Fibroblast of villous mesenchyme (primary cell): ENCODE measurements at places on chromosomes 7 and 10. TPM values are rescaled to one million over a fixed set of nuclear protein-coding genes. Genes with fewer than 3 reads are reported as not detected.
A peak's percentile ranks its signal among the peaks of the same experiment; 100 is the strongest.

- no peak for DNase-seq
Observed at GRCh38 chr10:61688551-61689308, 26.0 kb downstream of the CABCOCO1 start.

- peak; percentile 37 for DNase-seq
Observed at GRCh38 chr7:33805630-33806233, 99.6 kb upstream of the BMPER start.

DNA sequence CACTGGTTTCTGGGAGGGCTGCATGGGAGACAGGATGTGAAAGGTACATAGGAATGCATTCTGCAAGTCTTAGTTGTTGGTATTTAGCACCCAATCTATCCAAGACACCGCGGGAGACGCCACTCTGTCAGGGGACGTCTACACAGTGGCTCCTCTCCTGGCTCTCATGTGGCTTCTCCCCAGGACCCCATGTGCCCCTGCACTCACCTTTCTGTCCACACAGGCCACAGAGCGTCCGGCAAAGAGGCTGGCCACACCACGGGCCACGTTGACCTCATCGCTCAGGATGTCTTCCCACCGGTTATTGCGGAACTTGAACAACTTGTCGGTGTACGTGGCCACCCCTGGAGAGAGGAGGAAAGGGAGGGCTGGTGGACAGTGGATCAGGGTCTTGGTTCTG is 73.4 kb downstream of the GOLGA7B start:
- no peak for DNase-seq

GRCh38 chr7:157554393-157555238 is 217.8 kb downstream of the DNAJB6 start:
- no peak for DNase-seq

Gene PLXNA4
- total RNA-seq: under 0.01 TPM in 1 of 2 replicates, not detected in the other

DNA sequence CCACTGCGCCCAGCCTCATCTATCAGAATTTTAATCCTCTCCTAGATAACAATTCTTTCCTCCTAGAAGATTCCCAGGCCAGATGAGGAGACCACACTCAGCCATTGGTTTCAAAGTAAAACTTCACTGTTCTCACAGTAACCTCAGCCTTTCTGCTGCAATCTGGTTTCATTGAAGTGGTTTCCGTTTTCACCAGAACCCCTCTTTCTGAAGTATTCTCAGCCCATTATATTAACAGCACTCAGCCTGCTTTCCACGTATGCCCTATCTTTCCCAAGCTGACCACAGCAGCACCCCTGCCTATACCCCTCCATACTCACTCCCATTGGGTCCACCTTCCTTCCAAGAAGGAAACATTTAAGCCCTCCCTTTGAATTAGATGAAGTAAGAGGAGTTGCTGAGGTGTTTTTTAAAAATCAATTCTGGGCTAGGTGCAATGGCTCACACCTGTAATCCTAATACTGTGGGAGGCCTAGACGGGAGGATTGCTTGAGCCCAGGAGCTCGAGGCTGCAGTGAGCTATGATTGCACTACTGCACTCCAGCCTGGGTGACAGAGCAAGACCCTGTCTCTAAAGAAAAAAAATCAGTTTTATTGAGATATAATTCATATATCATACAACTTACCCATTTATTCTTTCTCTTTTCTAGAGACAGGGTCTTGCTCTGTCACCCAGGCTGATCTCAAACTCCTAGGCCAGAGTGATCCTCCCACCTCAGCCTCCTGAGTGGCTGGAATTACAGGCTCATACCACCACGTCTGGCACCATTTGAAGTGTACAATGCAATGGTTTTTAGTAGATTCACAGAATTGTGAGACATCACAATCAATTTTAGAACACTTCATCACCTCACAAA is 11.3 kb downstream of the PLAU start:
- DNase-seq: peak; percentile 39

Gene CREB3L2
- total RNA-seq: 33.2 and 35.4 TPM in 2 replicates

- DNase-seq: no peak
Observed at GRCh38 chr7:43112459-43112940, at the start of gene HECW1. HECW1 (plus strand) TSS chr7:43112647; CDS start chr7:43243906, 131,259 bp downstream.

GRCh38 chr7:116363637-116364432 is 135.7 kb upstream of the CAV2 start:
- DNase-seq: no peak

DNA sequence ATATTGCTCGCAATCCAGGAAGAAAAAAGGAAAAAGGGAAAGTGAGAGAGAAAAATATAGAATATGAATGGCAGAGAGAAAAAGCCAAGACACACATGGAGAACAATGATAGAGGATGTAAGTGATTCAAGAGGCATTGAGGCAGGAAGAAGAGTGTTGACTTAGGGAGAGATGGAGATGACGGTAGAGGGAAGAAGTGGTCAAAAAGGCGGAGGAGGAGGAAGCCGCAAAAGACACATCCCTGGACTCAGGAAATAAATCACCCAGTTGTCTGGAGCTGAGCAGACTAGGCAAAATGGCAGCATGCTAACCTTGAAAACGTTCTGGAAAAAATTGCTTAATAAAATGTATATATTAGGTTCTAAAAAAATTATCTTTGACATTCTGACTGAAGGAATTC is 17.7 kb upstream of the GPR37 start:
- no peak for DNase-seq

DNA sequence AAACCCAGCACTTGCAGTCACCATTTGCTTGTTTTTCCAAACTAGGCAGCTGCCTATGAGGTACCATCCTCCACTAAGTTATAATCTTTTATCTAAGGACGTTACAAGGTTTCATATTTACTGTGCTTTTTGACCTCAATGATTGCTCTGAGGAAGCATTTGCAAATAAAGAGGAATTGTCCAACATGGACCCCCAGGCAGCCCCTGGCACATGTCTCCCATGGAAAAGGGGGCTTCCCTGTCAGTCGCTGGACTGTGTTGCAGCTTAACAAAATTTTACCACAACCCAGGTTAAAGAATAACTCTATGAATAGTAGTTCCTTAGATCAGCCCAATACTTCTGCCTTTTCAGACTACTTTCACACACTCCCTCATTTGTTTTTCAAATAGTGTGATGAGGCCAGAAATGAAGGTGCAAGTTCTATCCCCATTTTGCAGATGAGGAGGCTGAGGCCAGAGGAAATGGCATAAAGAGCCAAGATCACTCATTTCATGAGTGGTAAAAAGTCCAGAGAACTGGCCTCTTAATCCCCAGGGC is 52.8 kb upstream of the ZPBP start:
- no peak for DNase-seq

Gene NIPSNAP2
- 39.7 and 53.1 TPM in 2 replicates for total RNA-seq

DNA sequence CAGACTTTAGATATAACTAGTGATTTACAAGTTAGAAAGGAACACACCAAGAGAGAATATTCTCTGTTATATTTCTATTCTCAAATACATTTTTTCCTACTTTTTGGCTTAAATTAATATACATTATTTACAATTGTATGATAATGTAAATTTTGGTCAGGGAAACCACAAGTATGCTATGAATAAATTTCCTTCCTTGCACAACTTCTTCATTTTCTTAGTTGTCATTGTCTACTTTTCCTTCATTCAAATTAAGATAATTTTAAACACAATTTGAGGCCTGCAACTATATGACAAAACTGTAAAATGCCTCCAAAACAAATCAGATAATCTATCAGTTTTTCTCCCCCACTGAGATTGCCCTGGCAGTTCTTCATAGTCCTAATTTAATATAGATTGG is 131.3 kb downstream of the CDK14 start:
- no peak for DNase-seq

Gene COL28A1
- total RNA-seq: under 0.01 TPM in 2 replicates

DNA sequence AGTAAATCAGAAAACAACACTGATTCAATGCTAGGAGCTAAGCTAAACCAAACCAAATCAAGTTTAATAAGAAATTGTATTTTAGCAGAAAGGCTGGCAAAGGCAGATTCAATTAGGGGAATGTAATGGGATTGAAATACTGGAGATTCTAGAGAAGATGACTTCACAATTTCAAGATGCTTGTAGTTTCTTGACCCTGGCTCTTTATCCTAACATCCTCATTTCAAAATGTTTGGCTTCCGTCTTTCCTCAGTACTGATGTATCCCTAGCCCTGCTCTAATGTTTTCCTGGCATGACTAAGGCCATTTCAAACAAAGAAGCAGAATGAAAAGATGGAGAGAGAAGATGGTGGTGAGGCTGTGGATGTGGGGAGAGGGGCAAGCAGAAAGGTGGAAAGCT is 2.7 kb upstream of the JCAD start:
- peak; percentile 83 for DNase-seq

- DNase-seq: no peak
Observed at GRCh38 chr7:131285556-131285955, 42.1 kb upstream of the MKLN1 start.

Gene ZNF248
- 11.3 and 12.5 TPM in 2 replicates for total RNA-seq

DNA sequence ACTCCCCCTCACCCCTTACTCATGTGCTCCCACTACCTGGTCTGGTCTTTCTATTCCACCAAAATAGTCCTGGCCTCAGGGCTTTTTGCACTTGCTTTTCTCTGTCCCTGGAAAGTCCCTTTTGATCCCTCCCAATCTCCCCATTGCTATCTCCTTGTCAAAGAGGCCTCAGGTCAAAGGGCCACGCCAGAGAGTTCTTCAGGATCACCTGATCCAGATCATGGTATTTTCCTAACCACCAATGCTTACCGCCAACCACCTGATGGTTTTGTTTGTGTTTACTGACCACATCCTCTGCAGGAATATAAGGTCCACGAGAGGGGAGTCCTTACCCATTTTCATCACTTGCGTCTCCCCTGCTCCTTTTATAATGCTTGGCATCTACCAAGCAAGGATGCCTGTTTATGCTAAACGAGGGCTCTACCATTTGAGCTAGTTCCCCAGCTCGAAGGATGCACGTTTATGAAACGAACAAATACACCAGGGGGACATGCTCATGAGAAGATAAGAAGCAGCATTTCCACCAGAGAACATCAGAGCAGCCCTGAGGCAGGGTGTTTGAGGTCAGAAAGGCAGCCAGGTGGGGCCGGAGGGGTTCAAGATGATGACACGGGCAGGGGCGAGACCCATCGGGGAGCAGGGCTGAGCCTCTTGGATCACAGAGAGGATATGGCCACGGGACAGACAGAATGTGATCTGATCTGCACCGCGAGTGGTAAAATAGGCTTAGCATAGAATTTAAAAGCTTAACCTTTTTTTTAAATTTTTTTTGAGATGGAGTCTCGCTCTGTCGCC is 43.1 kb upstream of the FOXK1 start:
- no peak for DNase-seq

Gene CD36
- total RNA-seq: 1.3 and 4.3 TPM in 2 replicates

DNA sequence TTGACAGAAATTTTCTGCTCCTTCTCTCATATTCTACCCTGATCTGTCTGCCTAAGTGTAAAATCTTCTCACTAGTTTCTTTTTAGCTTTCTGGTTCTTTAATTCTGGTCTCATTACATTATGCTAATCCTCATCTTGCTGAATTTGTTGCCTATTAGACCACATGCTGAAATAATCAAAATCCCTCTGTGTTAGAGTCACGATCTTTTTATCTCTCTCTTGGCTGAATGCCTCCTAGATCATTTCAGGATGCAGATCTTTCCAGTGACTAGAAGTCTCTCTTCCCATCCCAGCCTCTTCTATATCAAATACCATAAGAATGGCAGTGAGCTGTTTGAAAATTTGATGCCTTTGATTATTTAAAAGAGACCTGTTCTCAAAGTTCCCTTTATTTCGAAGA is 661.9 kb downstream of the SORCS1 start:
- DNase-seq: no peak

Gene LRIT1
- not detected in 2 replicates for total RNA-seq

- DNase-seq: peak; percentile 85
Observed at GRCh38 chr10:102629661-102630614, 14.3 kb upstream of the TRIM8 start.

Gene WEE2
- 0.32 TPM in 1 of 2 replicates, not detected in the other for total RNA-seq

DNA sequence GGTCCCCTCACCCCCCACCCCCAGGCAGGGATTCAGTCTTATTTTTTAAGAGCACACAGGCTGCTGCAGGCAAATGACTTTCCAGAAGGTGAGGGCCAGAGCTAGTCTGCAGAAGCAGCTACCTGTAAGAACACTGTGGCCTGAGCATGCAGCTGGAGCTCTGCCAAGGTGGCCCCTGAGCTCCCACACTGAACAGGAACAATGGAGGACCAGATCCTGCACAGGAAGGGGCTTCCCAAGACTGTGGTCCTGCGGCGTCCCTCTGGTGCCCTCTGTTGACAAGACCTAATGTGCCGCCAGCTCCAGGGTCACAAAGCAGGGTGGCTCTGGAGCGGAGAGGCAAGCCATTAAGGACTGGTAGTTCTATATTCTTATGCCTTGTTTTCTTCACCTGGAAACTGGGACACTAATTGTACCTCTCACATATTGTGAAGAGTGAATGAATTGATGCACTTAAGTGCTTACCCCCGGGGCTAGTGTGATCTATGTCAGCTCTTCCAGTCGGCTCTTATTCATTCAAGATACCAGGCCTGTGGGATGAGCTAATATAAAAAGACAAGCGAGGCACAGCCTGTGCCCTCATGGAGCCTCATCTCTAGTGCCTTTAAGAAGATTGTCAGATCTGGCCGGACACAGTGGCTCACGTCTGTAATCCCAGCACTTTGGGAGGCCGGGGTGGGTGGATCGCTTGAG is 8.0 kb upstream of the BEND7 start:
- DNase-seq: peak; percentile 46

GRCh38 chr10:123926401-123927264 is 35.0 kb upstream of the CPXM2 start:
- peak; percentile 14 for DNase-seq

Gene ASAH2
- total RNA-seq: 1.3 and 1.6 TPM in 2 replicates

GRCh38 chr10:121110369-121110768 is 259.2 kb downstream of the WDR11 start:
- no peak for DNase-seq

- peak; percentile 64 for DNase-seq
Observed at GRCh38 chr7:27767374-27767773, 27.4 kb downstream of the TAX1BP1 start.

DNA sequence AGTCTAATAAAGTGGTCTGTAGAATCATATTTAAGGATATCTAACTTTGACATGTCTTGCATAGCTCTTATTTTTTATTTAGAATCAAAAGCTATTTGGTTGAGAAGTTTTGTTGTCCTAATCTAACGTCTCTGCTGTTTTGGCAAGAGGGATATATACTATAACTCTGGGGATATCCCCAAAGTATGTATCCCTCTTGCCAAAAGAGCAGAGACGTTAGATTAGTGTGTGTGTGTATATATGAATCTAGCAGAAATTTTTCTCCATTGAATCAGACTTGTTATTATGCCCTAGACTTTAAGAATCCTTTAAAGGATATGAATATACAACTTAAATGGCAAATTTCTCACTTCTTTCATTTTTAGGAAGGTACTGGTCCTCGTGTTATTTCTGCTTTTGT is 9.6 kb downstream of the SMC3 start:
- no peak for DNase-seq

GRCh38 chr10:98568551-98568950 is 121.8 kb upstream of the HPS1 start:
- DNase-seq: peak; percentile 28

- DNase-seq: peak; percentile 88
Observed at GRCh38 chr10:73095481-73096021, 1.1 kb downstream of the P4HA1 start.

GRCh38 chr10:132977807-132978206 is 35.4 kb upstream of the CFAP46 start:
- DNase-seq: no peak

DNA sequence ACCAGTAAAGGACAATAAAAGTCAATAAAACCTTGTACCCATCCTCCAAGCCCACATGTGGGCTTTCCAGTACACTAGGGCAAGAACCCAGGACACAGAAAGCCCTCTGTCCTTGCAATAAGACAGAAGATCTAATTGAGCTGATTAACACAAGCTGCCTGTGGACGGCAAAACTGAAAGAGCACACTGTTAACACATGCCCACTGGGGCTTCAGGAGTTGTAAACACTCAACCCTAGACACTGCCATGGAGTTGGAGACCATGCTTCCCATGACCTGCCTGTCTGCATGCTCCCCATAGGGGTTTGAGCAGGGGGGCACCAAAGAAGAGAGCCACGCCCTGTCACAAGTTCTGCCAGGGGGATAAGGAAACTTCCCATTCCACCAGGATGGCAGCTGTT is 22.6 kb upstream of the WIPF3 start:
- DNase-seq: no peak
